ENCODE measurements at places on chromosomes 1 and 21.

- no peak for DNase-seq
Measured at GRCh38 chr1:29711582-29712283, 475.4 kb downstream of the PTPRU start.

GRCh38 chr1:183214021-183214970, 28.2 kb downstream of the LAMC2 start:
- DNase-seq = no peak

DNA sequence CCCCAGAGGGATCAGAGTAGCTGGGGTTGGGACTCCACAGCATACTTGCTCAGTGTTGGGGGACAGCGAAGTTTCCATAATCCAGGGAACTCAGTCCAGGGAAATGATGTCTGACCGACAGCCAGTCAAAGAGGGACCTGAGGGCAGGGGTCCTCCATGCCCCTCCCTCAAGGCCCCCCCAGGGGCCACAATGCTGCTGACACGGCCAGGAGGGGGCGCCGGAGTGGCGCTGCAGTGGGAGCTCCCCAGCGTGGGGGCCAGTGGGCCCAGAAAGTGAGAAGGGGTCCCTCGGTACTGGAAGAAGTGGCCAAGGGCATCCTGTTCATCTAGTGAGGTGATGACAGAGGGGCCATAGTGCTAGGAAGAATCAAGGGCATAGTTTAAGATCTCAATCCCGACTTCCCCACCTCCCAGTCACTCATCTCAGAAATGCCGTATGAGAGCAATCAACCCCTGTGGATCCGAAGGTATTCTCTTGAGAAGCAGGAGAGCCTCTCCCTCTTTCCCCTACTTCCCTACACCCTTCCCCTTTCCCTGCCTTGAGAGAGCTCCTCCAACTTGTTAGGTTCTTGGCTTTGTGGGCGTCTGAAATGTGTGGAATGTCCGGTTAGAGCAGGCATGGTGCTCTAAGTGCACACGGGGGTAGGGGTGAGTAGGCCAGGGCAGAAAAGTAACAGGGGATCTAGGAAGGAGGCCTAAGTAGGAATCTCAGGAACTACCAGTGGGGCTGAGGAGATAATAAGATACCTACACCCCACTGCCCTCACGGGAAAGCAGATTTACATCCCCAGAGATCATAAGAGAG, 4.1 kb downstream of the NUDT17 start:
- no peak for DNase-seq

GRCh38 chr21:35203093-35203977, 154.2 kb upstream of the RUNX1 start:
- DNase-seq = no peak

DNA sequence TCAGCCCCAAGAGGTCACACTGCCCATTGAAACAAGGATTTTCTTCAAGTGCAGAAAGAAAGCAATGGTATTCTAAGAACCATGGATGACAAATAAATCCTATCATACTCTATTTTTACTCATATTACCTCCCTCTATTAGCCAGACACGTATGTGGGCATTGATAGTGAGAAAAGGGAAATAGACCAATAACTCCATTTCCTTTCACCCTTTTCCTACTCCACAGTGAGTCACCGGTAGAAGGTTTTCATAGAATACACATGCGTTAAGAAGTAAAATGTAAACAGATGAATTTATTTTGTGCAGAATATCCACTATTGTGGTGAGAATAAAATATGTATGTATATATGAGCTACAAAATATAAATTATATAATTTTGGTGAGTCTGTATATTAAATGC, 568.9 kb upstream of the ADGRL4 start:
- DNase-seq = no peak

DNA sequence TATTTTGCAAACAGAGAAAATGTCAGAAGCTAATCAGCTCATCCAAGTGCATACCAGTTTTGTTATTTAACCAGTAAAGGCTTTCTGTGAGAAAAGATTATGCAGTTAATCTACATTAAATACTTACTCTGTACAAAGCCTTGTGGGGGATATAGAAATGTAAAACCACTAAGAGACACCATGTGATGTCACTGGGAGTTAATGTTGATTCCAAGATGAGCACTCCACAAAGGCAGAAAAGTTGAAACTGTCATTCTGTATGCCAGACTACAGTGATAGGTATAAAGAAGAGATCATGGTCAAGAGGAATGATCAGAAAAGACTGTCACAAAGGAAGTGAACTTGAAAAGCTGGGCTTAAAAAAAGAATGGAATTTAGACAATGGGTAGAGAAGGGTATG, 100.3 kb upstream of the SGIP1 start:
- no peak for DNase-seq
